ENCODE measurements at places on chromosomes 2 and 18.

DNA sequence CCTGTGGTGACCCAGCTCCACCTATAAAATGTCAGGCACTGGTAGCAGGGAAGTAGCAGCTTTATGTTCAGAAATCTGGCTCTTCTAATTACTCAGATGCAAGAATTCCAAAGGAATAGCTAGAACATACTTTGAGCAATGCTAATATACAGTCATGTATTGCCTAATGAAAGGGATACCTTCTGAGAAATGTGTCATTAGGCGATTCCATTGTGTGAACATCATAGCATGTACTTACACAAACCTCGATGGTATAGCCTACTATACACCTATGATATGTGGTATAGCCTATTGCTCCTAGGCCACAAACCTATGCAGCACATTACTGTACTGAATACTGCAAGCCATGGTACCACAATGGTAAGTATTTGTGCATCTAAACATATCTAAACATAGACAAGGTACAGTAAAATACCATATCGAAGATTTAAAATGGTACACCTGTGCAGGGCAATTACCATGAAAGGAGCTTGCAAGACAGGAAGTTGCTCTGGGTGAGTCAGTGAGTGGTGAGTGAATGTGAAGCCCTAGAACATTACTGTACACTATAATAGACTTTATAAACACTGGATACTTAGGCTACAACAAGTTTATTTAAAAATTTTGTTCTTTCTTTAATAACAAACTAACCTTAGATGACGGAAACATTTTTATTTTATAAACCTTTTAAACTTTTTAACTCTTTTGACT, 50.3 kb upstream of the ETAA1 start:
- no peak for DNase-seq

GRCh38 chr18:80044072-80044471, 9.8 kb downstream of the RBFA start:
- DNase-seq = no peak

DNA sequence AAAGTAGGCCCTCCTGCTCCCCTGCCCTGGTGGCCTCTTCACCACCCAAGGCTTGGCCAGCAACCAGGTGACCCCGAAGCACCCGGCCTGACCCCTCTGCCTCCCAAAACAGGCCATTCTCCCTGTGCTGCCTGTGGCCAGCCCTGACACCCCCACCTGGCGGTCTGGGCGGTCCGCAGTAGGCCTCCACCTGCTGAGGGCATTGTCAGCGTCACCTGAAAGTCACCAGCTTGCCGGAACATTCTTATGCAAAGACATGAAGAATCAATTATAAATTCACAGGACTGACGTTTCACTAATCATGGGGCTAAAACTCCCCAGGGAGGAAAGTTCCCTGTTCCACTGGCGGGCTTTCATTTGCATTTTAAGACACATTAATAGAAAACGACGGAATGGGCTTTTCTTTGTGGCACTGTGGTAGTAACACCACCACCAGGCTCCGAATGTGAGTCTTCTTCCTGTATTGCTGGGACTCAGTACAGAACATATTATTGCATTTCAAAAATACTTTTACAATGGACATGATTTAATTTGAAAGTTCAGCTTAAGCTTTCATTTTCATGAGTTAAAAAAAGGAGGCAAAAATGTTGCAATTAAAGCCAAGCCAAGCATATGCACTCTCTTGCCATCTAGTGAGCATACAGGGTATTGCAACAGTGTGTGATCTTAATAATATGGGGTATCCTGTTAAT, 57.4 kb downstream of the ADI1 start:
- DNase-seq = no peak

- DNase-seq = no peak
These were observed 200.0 kb upstream of the NCKAP5 start for GRCh38 chr2:133768256-133768655.

- peak; percentile 36 for DNase-seq
These were observed 1.5 kb upstream of the NR4A2 start for GRCh38 chr2:156333951-156334495.

- DNase-seq = no peak
These were observed 1.2 kb downstream of the STK17B start for GRCh38 chr2:196170213-196170605.

- no peak for DNase-seq
These were observed 60.9 kb downstream of the EDAR start for GRCh38 chr2:108927936-108928659.

DNA sequence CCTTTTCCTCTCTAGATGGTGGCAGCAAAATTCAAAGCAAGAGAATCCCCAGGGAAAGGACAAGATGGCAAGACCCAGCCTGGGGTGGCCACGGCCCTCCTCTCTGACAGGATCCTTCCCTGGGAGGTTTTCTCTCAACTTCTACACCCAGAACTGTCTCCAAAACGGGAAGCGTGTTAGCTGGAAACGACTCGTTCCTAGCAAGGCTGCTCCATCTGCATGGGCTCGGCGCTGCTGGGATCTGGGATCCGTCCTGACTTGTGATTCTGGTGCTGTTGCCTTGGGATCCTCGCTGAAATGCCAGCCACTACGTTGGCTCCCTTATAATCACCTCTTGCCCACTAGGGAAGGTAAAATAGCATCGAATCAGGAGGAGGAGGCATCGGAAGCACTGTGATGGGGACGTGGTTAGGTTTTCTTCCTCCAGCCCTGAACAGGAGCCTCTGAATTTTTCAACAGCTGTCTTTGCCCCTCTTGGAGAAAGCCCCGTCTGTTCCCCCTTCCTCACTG, 514.8 kb upstream of the MYT1L start:
- no peak for DNase-seq

DNA sequence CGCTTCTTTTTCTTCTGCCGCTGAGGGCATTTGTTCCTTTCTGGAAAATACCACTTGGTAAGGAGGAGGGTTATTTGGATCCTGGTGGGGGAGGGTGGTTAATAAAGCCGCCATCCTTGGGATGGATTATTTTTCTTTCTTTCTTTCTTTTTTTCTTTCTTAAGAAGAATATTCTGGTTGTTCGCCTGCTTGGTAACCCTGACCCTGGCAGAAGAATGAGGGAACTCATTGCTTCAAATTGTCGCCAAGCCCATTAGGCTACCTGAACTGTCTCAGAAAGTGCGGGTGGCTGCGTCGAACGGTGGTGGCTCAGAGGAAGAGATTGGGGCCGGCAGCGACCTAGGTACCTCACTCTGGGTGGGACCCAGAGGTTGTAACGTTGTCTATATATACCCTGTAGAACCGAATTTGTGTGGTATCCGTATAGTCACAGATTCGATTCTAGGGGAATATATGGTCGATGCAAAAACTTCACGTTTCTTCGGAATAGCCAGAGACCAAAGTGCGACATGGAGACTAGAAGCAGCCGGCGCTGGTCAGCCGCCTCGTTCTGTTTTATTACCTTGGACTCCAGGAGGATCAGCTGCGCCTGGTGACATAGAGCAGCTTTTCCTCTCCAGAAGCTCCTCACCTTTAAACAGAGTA, 1.3 kb upstream of the HOXD4 start:
- DNase-seq = no peak

Data from activated T-helper 1 cell treated with anti-CD3 and anti-CD28 coated beads, Interleukin-2, amount 50 U/mL, for 16 hours (primary cell).